ENCODE measurements at places on chromosomes 11 and 22. TPM values are rescaled to one million over a fixed set of nuclear protein-coding genes. Genes with fewer than 3 reads are reported as not detected.
A peak's percentile ranks its signal among the peaks of the same experiment; 100 is the strongest.

DNA sequence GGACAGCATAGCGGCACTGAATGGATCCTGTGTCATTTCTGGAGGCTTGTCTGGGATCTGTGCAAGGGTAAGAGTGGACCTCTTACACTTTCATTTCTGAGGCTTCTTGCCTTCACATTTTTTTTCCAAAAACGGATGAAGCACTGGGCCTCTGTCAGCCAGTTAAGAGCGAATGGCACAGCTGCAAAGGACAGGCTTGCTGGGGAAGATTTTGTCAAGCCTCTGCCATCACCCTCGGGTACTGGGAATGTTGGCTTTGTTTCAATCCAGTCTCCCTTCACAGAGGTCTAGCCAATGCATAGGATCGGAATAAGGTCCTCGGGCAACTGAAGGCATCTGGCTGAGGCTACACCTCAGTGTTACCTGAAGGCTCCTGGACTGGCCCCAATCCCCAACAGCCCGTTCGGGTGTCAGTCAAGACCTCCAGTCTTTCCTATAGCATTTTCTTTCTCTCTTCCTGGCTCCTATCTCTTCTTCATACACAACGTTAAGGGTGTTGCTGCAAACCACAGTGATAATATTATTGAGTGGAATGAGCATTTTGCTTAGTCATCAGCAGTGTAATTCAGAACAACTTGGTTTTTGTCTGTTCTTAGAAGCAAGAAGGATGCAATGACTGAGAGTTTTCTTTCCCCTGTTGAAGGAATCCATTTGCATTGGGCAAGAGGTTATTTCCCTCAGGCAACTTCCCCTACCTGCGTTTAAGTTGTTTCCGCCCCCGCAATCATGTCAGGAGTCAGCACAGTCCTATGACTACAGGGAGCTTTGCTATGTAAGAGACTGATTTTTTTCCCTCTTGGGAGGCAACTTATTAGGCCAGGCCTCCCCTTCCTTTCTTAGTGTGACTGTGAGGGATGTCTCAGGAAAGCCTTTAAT is 22.8 kb downstream of the NPAT start:
- DNase-seq, result no peak

GRCh38 chr11:120471994-120472393 is 39.6 kb upstream of the GRIK4 start:
- no peak for DNase-seq

- DNase-seq, result no peak
These were observed 12.3 kb downstream of the LUZP2 start for GRCh38 chr11:24509114-24509513.

DNA sequence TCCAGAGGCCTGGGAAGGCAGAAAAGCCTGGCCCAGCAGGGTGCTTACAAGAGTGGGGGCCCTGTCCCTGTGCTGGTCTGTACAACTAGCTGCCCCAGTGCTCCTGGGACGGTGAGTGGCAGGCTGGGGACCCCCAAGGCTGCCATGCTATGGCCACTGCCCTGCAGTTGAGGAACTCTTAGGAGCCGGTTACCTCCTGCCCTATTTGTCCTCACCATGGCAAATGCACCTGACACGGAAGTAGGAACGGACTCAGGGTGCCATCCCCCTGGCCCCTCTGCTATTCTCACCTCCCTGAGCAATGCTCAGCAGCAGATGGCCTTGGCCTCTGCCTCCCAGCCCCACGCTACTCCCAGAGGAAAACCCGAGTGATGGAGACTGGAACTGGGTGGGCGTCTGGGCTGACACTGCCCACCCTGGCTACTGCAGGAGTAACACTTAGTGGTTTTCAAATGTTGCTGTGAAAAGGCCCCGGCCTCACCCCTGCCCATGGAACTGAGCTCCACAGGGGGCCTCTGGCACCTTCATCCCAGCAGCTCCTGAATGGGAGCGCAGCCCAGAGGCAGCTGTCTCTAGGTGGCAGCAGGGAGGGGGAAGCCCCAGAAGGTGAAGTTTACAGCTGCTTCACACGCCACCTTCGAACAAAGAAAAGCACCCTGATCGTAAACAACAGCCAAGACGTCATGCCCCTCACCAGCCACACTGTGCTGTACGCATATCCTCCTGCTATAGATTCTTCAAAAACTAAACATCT is 105.3 kb downstream of the CTTN start:
- DNase-seq, result peak; percentile 26

The LDHAL6A gene
- not detected for polyA plus RNA-seq

The MAP6 gene
- polyA plus RNA-seq, result not detected

The HTR3B gene
- polyA plus RNA-seq, result not detected

The ACRV1 gene
- polyA plus RNA-seq, result not detected

Data from CD8-positive, alpha-beta memory T cell (primary cell).